ENCODE measurements at places on chromosomes 13 and 19.
A peak's percentile ranks its signal among the peaks of the same experiment; 100 is the strongest.

DNA sequence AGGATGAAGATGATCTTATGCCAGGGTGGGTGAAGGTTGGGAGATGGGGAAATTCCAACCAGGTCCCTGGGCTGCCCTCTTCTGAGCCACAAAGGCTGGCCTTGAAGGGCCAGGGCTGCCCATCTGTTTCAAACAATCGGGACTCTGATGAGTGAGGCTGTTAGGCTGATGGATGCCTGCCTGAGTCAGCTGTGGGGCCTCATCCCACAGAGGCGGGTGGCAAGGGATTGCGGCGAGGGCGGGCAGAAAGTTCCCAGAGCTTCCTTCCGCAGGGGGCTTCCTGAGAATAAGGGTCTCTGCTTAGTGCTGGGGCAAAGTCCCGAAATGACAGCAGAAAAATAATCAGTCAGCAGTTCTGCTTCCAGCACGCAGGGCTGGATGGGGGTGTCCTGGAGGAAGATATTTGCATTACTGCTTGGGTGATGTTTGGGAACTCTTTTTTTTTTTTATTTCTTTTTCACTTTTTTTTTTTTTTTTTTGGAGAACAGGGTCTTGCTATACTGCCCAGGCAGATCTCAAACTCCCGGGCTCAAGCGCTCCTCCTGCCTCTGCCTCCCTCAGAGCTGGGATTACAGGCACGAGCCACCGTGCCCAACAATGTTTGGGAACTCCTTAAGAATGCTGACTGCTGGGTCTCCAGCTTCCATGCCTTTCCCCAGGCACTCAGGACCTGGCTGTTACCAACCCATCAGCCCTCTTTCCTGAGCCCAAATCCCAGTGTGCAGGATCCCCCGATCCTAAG lies 14.1 kb downstream of the SH3GL1 start:
- no peak for DNase-seq

GRCh38 chr19:41553804-41554203 lies 22.2 kb upstream of the CEACAM21 start:
- no peak for DNase-seq

DNA sequence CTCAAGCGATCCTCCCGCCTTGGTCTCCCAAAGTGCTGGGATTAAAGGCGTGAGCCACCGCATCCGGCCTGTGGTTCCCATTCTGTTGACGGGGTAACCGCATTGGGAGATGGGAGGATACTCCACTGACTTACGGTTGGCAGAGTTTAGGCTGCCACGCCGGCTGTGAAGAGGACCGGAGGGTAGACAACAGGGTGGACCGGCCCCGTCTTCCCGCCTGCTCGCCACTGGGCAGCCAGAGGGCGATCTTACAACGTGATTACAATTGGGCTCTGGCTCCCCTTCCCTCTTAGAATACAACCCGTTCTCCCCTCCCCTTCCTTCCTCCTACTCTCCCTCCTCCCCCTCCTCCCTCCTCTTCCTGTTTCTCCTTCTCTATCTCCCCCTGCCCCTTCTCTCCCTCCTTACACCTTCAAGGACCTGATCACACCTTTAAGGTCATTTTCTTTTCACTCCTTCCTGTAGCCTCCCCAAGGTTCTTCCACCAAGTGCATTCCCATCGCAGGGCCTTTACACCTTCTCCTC lies 957 bp upstream of the CCDC194 start:
- DNase-seq = peak; percentile 85

GRCh38 chr13:112117258-112117954 lies 50.5 kb downstream of the SOX1 start:
- DNase-seq = no peak

DNA sequence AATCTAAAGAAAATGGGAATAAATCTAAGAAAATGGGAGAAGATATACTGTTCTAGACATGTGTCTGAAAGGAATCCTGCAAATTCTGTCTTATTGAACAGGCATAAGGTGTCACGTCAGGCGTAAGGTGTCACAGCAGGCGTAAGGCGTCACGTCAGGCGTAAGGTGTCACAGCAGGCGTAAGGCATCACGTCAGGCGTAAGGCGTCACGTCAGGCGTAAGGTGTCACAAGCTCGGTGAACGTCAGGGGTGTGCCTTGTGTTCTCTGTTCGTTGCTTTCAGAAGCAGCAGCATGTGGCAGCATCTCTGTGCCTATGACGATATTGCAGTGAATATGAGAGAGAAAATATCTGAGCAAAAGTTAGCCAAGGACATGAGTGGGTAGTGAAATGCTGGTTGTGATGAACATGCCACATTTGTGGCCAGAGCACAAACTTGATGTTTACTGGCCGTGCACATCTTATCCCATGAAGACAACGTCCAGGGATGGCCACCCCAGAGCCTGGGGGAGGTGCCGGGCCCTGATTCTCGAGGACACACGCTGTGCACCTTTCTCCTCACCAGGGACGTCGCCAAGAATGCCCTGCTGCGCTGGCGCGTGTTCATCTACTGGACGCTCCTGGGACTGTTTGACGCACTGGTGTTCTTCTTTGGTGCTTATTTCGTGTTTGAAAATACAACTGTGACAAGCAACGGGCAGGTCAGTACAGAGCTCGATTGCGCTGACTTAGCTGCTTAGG lies 107.0 kb upstream of the MCF2L start:
- DNase-seq = no peak

Data from Jurkat, Clone E6-1 (cell line).